ENCODE measurements at places on chromosomes 16 and 17.

- DNase-seq = no peak
These were observed 17.7 kb upstream of the GFOD2 start for GRCh38 chr16:67736858-67737257.

DNA sequence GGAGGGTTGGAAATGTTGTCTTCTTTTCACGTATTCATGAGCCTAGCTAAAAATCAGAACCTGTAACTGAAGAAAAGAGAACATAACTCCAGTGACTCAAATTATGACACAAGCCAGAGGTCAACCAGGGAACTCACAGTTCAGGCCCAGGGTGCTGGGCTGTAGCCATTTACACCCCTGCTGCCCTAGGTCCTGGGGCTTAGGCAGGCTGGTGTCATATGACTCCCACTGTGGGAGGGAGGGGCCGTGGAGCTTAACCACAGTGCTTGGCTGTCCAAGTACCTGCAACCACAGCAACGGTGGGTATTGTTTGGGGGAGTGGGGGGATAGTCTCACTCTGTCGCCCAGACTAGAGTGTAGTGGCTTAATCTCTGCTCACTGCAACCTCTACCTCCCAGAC, 71.1 kb upstream of the AMZ2 start:
- peak; percentile 67 for DNase-seq

GRCh38 chr17:73782641-73783381, 138.6 kb upstream of the SDK2 start:
- no peak for DNase-seq

DNA sequence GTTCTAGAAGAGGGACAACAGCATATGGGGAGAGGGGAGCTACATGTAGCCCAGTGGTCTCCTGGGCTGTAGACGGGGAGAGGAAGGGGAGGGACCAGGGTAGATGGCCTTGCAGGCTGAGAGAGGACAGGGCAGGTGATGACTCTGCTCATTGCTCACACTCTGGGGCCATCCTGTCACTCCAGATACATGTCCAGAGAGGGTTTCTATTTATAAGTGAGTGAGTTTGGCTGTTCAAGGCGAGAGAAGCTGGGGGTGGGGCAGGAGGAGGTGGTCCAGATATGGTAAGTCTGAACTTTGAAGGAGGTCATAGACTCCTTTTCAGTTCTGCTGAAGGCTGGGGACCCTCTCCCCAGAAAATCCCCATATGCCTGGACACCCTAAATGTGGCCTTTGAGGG, 22.2 kb downstream of the CACNA1G start:
- no peak for DNase-seq

GRCh38 chr16:30753596-30753995, 5.4 kb downstream of the PHKG2 start:
- no peak for DNase-seq

DNA sequence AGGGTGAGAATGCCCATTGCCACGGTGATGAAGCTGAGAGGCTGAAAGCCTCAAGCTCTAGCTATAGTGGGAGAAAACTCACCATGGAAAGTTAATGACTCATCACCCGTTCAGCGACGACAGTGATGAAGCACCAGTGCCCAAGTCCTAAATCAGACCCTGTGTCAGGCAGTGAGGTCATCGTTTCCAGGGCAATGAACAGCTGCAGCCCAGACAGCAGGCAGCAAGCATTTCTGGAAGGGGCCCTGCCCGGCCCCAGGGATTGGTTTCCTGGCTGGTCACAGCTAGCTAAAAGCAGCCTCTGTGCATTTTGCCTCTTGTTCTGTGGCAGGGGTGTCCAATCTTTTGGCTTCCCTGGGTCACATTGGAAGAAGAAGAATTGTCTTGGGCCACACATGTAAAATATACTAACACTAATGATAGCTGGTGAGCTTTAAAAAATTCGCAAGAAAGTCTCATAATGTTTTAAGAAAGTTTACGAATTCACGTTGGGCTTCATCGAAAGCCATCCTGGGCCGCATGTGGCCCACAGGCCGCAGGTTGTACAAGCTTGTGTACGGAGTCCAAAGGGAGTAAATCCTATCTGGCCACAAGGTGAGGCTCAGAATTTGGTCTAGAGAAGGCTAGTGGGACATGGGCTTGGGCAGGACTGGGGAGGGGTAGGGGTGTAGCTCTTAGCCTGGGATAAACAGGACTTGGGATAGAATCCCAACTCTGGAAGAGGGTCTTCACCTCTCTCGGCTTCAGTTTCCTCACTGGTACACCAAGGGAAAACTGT, 40.6 kb downstream of the MIS12 start:
- DNase-seq = no peak

GRCh38 chr17:80531400-80531799, 13.2 kb upstream of the RPTOR start:
- DNase-seq = no peak

GRCh38 chr16:85881436-85881835, 17.5 kb upstream of the IRF8 start:
- DNase-seq = no peak
